HCEC 1CT (cell line): ENCODE measurements at places on chromosomes 3 and 15.

DNA sequence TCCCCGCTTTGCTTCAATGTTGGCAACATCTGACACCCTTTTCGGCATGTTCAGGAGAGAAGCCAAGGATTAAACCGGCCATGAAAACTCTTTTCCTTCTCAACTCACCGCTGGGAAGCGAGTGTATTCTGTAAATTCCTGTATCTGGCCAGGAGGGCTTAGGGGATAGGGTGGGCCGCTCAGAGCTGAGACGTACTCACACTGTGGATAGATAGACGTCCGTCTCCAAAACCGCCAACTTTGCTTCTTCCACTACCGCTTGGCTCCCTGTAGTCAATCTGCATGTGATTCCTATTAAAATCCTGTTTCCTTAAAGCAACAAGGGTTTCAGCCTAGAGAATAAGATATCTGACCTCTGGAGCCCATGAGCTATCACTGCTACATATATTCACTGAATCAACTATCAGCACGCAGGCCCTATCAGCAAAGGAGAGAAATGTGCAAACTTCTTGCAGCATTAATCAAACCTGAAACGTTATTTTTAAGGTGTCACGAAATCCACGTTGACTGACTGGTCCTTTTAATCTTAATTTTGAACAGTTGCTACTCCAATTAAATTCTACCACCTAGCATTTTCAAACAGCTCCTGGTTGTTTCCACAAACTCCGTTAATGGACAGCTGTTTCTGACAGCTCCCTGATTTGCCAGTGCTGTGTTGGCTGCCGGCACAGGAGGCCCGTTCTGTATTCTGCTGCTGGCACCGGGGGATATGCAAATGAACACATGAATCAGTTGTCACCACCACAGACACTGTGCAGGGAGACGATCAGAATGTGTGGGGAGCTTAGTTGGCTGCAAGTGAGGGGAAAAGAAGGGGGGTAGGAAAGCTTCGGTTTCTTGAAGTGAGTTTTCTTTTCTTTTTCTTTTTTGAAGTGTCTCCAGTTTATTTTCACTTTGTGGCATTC is 438.9 kb upstream of the ARRDC4 start:
- peak; percentile 12 for DNase-seq

GRCh38 chr15:99442252-99442897 is 123.4 kb upstream of the MEF2A start:
- peak; percentile 89 for DNase-seq

DNA sequence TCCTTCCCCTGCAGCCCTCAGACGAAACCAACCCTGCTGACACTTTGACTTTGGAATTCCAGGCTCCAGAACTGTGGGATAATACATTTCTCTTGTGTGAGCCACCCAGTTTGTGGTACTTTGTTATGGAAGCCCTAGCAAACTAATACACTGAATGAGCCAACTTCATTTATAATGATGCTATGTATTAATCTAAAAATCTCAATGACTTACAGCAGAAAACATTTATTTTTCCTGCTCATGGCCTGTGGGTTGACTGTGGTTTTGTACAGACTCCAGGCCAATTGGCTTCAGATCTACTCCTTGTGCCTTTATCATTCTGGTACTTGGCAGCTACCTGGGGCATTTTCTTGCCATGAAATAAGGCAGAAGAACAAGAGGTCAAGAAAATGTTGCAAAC is 152.4 kb downstream of the EBLN2 start:
- no peak for DNase-seq

DNA sequence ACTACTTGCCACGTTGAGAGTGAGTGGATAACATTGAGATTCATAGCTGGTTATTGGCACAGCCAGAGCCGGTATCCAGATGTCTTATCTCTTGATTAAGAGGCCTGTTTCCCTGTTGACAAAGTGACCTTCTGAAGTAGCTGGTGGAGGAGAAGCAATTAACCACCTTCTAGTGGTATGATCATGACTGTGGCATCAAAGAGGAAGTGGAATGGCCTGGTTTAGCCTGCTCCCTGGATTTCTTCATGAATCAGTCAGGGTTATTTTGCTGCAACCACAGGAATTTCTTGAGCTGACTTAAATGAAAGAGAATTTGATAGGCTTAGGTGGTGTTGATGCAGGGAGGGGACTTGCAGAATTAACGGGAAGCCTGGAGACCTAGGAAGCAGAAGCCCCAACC is 398.3 kb downstream of the MFSD1 start:
- peak; percentile 97 for DNase-seq

DNA sequence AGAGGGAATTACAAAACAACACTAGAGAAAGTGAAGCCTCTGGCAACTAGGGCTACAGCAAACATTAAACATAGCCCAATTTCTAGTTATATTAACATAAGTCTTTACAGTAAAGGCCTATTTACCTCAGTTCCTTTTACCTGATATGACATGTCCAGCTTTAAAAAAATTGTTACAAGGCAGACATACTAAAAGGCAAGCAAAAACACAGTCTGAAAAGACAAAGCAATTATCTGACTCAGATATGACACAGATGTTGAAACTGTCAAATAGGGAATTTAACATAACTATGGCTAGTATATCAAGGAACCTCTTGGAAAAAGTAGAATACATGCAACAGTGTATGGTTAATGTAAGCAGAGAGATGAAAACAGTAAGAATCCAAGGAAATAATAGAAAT is 238.6 kb downstream of the RAP2B start:
- DNase-seq: no peak

DNA sequence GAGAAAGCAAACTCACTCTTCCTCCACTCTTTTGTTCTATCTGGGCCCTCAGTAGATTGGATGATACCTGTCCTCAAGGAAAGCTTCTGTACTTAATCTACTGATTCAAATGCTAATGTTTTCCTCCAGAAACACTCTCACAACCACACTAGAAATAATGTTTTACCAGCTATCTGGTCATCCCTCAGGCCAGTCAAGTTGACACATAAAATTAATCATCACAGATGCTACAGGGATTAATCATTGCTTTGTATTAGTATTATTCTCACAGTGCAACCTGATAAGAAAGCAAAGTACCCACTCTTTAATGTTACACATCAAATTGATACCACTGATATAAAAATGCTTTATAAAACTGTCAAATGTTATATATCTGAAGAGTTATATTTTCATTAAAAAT is 52.9 kb upstream of the ARL6 start:
- DNase-seq: no peak

GRCh38 chr3:54176106-54176505 is 53.8 kb downstream of the CACNA2D3 start:
- no peak for DNase-seq

GRCh38 chr3:123066599-123066895 is 278 bp upstream of the PDIA5 start:
- no peak for DNase-seq

GRCh38 chr15:90924375-90924774 is 8.0 kb downstream of the HDDC3 start:
- no peak for DNase-seq

DNA sequence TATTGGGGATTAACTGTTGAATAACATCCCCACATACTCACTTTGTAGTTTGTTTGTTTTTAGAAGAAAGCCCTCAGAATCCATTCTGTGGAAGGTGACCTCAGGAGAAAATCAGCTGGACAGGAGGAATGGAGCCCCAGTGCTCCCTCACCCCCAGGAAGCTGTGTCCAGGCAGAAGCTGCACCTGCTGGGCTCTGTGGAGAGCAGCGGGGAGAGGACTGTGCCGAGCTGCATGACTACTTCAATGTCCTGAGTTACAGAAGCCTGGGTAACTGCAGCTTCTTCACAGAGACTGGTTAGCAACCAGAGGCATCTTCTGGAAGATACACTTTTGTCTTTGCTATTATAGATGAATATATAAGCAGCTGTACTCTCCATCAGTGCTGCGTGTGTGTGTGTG is 14.0 kb downstream of the TIGIT start:
- no peak for DNase-seq

GRCh38 chr3:4950351-4950784 is 28.9 kb upstream of the BHLHE40 start:
- DNase-seq: no peak

DNA sequence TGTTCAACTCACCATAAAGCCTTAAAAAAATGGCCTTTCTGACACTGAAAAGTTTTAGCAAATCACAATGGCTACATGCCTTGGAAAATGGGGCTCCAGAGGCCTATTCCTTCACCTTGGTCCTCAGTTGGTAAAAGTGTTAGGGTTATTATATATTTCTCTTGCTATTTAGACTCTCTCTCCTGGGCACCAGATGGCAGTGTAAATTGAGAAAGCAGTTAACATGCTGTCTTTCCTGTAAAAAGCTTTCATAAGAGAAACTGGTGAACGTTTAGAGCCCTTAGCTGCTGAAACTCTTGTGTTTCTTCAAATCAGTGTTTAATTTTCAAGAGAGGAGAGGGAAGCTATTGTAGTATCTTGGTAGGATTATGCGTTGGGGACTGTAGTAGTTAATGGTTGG is 89.9 kb downstream of the LRTM1 start:
- peak; percentile 19 for DNase-seq

DNA sequence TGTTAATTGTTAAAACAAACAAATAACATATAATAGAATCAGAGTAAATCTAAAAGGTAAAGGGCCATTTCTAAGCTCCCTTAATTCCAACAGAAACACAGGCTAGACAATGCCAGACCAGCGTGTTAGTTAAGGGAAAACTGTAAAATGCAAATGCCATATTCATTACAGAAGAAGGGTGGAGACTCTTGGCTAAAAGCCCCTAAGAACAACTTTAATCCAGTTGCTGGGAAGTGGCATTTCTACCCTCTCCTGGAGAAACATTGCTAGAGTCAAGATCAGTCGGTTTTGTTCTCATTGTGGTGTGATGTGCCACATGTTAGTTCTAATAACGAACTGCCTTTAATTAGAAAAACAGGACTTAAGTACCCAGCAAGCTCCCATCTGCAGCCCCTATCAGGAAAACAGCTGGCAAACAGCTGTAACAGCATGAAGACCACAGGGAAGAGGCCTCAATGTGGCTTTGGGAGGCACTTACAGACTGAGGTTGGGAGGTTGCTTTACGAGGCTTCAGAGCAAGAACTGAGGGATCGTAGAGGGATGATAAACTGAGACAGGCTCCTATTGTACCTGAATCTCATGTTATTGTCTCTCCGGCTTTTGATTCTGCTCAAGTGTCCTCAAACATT is 1134.8 kb downstream of the ROBO1 start:
- no peak for DNase-seq

GRCh38 chr3:168212664-168213285 is 117.1 kb upstream of the GOLIM4 start:
- DNase-seq: no peak

DNA sequence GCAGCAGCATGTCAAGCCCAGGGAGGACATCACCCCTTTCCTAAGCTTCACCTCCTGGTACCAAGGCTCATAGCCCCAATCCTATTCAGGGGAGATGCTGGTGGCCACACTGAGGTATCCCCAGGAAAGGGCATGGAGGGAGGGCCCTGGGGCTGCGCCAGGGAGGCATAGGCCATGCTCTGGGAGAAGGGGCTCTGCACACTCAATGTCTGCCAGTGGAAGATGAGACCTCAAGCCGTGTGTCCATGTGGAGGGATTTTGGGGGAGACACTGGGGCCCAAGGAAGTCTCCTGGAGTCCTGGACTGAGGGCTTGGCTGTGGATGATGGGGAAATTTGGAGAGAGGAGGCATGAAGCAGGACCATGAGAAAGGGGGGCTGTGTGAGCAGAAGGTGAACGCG is 21.2 kb upstream of the PRR23E start:
- no peak for DNase-seq

- DNase-seq: no peak
Observed at GRCh38 chr3:16118396-16118795, 56.1 kb upstream of the GALNT15 start.

GRCh38 chr3:55661141-55661540 is 174.0 kb upstream of the WNT5A start:
- DNase-seq: no peak

DNA sequence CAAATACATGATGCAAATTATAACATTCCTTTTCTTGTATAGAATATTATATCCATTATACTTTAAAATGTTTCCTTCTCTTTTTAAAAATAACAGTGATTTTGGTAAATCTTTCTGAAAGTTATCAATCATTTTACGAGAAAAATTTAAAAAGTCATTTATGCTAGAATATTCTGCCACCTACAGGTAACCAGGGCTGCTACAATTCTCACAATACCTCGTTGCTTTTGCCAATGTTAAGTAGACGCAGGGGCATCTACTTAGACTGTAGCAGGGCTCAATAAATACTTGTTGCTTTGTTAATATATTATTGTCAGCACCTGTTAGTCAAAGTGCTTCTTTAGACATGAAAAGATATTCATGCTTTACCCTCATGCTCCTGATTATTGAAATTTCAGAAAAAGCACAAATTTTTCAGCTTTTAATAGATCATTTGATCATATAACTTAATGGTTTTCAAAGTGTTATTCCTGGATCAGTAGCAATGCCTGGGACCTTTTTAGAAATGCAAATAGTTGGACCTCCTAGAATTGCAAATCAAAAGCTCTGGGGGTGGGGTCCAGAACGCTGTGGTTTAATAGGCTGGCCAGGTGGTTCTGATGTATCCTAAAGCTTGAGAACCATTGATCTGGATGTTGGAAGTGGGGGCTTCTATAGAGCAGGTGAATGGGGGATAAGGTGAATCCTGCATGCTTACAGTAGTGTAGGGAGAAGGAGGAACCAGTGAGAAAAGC is 223.6 kb upstream of the PDZRN3 start:
- peak; percentile 8 for DNase-seq

- no peak for DNase-seq
Observed at GRCh38 chr15:35944945-35945585, 399.1 kb upstream of the DPH6 start.

GRCh38 chr15:85026304-85027032 is 44.8 kb downstream of the PDE8A start:
- no peak for DNase-seq

GRCh38 chr15:89475661-89476060 is 20.7 kb downstream of the RHCG start:
- no peak for DNase-seq

- DNase-seq: no peak
Observed at GRCh38 chr15:29066838-29067237, 181.1 kb downstream of the APBA2 start.

- peak; percentile 2 for DNase-seq
Observed at GRCh38 chr15:61888074-61888780, 172.0 kb downstream of the VPS13C start.

- DNase-seq: no peak
Observed at GRCh38 chr3:43997788-43998369, 243.8 kb upstream of the TOPAZ1 start.

- DNase-seq: peak; percentile 23
Observed at GRCh38 chr3:32278714-32279113, 40.2 kb downstream of the CMTM8 start.

DNA sequence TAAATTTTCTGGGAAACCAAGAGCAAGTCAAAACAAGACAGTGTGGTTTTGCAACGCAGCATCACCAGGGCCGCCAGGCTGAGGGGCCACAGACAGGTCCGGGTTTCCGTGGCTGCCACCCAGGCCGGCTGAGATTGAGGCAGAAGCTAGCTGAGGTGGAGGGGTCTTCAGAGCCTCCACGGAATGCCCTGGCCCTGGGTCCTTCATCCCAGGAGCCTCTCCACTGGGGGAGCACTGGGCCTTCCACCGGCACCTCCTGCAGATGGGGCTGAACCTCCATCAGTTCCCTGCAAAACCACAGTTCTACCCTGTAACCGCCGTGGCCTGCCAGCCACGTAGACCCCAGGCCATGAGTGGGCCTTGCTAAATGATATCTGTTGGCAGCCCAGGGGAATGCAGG is 152.7 kb downstream of the CHSY1 start:
- DNase-seq: no peak
